Stimulated activated CD4-positive, alpha-beta T cell treated with anti-CD3 and anti-CD28 coated beads, Interleukin-2, amount 100 ng/mL, for 4 hours (primary cell): ENCODE measurements at places on chromosomes 5 and 9.

- DNase-seq: no peak
These were observed 80.3 kb downstream of the IQGAP2 start for GRCh38 chr5:76483433-76483832.

- DNase-seq: no peak
These were observed 4.2 kb upstream of the ZNF346 start for GRCh38 chr5:177018341-177018740.

DNA sequence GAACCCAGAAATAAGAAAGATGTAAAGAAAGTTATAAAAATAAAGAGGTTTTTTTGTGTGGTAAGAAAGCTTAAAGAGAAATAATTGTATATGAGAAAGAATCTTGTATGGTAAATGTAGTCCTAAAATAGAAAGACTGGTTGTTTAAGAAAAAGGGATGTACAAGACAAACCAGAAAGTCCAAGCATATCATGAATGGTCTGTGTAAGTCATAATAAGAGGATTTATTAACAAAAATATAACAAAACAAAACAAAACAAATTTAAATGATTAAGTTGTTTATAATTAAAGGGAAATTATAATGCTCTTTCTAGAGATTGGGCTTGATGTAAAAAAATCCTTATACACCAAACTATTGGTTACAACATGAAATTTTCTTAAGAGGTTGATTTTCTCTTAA is 590.4 kb upstream of the PTGER4 start:
- DNase-seq: no peak

GRCh38 chr9:75992482-75993206 is 102.2 kb downstream of the PCSK5 start:
- no peak for DNase-seq
